ENCODE measurements at places on chromosomes 6 and 20.

- DNase-seq = no peak
Measured at GRCh38 chr6:106104941-106105340, 18.8 kb downstream of the PRDM1 start.

DNA sequence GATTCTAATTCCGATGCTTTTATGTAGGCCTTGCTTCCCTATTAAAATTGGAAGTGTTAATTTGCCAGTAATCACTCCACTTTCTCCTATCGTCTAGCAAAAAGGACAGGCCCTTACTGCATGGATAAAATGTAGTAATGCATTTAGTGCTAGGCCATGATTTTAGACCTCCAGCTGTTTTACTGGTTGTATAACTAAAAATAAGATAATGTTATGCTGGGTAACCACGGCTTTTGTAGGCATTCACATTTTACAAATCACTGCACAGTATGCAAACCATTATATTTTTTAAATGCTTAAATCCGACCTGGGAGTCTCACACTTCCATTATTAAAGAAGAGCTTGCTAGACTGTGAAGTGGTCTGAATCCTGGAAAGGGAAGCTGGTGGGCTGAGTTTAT is 179.5 kb downstream of the TFAP2A start:
- no peak for DNase-seq

- no peak for DNase-seq
Measured at GRCh38 chr6:47188588-47189021, 121.1 kb downstream of the TNFRSF21 start.

DNA sequence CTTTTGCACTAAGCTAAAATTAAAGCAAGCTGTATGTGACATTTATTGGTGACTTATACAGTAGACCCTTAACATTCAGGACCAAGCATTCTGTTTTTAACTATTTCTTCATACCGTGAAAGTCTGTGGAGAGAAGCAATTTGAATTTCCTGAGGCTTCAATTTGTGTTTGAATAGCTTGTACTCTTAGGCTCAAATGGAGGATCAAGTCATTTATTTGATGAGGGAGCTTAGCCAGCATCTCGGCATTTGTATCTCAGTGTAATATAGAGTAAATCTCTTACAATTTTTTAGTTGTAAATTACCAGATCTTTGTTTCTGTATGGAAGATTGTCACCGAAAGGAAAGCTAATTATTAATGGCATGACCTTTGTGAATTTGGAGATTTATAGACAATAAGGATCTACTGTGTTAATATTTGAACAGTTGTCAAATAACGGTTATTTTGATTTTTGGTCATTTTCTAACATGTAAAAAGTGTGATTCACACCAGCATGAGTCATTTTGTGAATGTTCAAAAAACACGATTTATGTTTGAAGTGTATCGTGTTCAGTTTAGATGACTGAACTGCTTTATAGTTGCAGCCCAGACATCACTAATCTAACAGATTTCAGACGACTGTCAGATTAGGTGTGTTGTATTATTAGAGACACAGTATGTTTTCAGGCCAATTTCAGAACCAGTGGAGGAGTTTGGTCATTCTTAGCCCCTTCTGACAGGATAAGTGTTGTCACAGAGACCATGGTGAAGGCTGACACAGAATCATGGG is 332.9 kb downstream of the CDKAL1 start:
- no peak for DNase-seq

DNA sequence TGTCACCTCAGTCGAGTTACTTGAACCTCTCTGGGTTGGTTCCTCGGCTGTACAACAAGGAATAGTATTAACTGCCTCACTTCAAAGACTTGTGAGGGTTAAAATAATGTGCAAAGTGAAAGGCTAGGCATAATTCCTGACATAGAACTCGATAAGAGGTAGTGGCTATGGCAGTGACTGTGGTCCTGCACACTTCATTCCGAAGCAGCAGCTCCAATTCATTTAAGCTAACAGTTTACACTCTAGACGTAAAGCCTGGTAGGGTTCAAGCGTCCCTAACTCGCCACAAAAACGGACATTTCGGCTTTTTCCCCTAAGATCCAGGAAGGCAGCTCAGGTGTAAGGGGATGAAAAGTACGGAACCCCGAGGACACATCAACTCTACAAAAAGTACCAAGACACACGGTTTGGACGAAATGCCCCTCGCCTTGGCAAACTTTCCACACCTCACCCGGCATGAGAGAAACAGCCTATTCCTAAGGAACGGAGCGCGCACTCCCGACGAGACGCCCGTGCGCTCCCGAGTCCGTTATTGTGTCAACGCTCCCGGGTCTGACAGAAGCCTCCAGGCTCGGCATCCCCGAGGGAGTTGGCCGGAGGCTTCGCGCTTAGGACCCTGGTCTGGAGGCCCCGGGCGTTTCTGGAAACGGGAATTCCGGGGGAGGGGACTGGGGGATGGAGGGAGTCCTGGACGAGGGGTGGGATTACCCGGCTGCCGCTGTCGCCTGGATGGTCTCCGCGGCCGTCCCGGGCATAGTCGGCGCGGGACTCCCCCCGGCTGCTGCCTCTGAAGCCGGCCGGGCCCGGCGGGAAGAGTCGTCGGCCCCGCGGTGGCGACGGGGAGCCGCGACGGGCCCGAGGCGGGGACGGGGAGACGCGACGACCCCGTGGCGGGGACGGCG is 937 bp downstream of the ZNF318 start:
- peak; percentile 28 for DNase-seq

- no peak for DNase-seq
Measured at GRCh38 chr6:14929291-14929690, 316.6 kb upstream of the JARID2 start.

GRCh38 chr6:6730831-6731230 is 142.3 kb downstream of the LY86 start:
- DNase-seq = no peak

DNA sequence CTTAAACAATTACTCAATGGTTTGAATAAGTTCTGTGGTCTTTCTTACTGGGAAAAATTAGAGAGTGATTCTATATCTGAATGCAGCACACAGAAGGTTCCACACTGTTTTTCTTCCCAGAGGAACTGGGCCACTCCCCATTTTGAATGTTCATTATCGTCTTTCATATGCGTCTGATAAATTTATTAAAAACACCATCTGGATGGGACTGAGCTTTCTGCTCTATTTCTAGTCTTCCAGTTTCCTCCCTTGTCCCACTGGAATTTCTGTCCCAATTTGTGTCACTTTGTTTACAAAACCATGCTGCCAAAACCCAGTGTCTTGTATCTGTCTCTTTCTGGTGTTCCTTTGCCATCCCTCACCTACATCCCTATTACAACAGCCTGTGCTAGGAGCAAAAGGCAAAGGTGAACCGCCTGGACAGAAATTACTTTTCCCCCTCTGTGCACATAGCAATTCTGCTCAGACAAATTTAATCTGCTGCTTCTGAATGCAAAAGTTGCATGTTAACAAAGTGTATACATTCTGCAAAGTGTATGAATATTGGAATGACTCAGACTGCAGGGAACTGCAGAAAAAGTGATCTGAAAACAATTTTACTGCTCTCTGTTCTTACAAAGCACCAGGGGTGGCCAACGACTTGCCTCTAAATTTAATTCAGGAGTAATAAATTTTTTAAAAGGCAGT is 333.6 kb downstream of the BTBD9 start:
- DNase-seq = no peak

GRCh38 chr20:60691966-60692615 is 560.0 kb upstream of the CDH4 start:
- DNase-seq = no peak

GRCh38 chr6:35679399-35679798 is 9.3 kb downstream of the FKBP5 start:
- no peak for DNase-seq

DNA sequence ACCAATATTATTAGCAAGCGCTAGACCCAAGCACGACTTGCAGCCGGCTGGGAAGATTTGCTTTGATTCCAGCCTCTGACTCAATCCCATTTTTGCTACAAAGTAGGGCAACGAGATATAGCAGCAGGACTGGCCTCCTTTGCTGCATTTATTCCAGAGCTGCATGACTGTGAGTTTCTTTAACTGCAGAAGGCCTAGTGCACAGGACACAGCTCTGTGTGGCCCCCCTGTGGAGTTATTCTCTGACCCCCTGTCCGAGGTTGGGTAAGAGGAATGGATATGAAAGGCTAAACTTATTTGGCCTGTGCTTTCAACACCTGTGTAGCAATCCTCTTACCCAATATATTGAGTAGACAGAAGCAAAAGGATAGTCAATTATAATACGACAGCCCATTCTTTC is 133.3 kb upstream of the SPTLC3 start:
- no peak for DNase-seq

GRCh38 chr6:156396068-156396771 is 381.0 kb upstream of the ARID1B start:
- DNase-seq = no peak

DNA sequence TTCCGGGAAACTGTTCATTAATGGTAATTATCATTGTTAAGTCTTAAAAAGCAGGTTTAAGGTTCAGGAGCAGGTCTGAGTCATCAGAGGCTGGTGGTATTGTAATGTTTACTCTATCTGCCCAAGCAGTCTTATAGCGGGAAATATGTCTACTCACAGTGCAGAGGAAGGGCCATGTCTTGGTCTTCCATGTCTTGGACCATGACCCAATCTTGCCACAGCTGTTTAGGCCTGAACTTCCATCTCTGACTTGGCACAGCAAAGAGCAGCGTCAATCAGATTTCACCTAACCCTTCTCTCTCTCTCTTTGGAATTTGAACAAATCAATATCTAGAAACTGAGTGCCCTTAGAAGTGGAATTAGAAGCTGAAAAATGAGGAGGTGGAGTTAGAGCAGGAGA is 25.8 kb downstream of the SLC2A12 start:
- DNase-seq = no peak

All from COLO829 (cell line).